ENCODE measurements at places on chromosomes 12 and 14.

- DNase-seq, result no peak
These were observed 33.1 kb downstream of the CD9 start for GRCh38 chr12:6233121-6233971.

GRCh38 chr12:50825372-50825838 is 17.3 kb upstream of the TMPRSS12 start:
- DNase-seq, result peak; percentile 24

- no peak for DNase-seq
These were observed 37.4 kb upstream of the OVCH1 start for GRCh38 chr12:29534935-29535334.

GRCh38 chr14:38255408-38255672 is 553 bp downstream of the CLEC14A start:
- DNase-seq, result no peak

DNA sequence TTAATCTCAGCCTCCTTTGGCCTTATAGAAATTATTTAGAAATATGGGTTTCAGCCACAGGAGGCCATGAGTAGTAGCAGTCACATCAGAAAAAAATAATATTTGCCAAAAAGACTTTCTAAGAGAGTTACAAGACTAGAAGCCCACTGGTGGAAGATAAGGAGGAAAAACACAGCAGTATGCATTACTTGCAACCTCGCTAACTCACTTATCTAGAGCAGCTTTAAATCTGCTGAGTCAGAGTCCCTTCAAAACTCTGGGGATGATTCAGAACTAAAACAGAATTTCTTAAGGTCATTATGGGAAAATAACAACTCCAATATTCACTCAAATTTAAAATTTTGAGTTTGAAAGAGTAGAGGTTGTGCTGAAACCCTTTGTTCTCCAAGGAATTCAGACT is 6.2 kb downstream of the OR4K17 start:
- DNase-seq, result no peak

GRCh38 chr14:68404652-68405183 is 388.1 kb downstream of the ZFP36L1 start:
- DNase-seq, result no peak

DNA sequence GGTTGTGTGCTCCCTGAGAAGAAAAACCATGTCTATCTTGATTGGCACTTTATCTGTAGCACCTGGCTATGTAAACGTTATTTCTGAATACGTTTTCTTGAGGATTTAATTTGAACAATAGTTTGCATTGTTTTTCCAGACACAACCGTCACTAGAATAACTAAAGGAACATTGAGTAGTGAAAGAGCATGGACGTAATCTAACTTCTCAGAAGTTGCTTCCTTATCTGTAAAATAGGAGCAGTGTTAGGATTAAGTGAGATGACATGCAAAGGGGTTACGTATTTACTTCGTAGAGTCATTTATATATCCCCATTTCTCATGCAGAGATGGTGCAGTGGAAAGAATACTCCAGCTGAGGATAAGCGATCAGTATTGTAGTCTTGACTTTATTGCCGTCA is 8.1 kb downstream of the AEBP2 start:
- DNase-seq, result no peak

Measured in neuronal stem cell (in vitro differentiated cells).